Panc1 (cell line): ENCODE measurements at places on chromosomes 16 and 17. TPM values are rescaled to one million over a fixed set of nuclear protein-coding genes. Genes with fewer than 3 reads are reported as not detected.

HID1 gene
- total RNA-seq: 10.9 TPM

DNA sequence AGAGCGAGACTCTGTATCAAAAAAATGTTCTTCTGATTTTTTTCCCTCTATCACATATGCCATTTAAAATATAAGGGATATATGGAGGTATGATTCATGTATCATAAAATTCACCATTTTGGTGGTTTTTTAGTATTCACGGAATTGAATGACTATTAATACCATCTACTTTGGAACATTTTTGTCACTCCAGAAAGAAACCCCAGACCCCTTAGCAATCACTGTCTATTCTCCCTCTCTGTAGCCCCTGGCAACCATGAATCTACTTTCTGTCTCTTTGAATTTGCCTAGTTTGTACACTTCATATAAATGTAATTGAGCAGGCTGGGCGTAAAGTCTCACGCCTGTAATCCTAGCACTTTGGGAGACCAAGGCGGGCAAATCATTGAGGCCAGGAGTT is 75.9 kb downstream of the PRKCA start:
- no peak for DNase-seq

SLC25A10 gene
- 81.2 TPM for total RNA-seq

DNA sequence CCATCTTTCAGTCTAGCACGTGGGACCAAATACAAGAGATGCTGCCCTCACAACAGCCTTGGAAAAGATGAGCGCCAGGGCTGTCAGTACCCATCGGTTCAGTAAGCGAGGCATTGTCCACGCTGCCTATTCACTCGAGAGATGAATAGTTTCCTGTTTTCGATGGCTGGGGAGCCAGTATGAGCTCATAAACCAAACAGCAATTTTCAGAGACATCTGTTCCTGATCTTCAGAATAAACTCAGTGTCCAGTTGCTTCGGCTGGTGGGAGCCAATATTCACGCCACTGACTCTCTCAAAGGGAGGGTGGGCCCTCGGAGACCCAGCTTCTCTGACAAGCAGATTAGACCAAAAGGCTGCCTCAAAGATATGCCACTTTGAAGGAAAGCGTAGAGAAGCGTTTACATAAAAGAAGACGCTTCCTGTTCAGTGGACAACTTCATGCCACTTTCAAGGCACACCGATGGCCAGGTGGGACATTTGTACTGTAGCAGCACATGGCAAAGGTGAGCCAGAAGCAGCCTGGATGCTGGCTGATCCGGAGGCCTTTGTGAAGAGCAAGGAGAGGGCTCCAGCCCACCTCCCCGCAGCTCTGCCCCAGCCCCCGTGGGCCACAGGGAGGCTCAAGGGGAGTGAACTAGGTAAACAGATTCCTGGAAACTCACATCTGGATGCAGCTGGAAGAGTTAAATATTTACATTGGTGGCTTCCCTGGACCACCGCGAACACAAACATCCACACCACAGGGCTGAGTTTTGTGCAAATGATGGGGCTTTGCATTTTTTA is 6.0 kb downstream of the TIMM22 start:
- no peak for DNase-seq

- no peak for DNase-seq
Measured at GRCh38 chr17:49819651-49820050, 28.2 kb downstream of the TAC4 start.

- no peak for DNase-seq
Measured at GRCh38 chr16:24273508-24274182, 17.5 kb downstream of the CACNG3 start.

DNA sequence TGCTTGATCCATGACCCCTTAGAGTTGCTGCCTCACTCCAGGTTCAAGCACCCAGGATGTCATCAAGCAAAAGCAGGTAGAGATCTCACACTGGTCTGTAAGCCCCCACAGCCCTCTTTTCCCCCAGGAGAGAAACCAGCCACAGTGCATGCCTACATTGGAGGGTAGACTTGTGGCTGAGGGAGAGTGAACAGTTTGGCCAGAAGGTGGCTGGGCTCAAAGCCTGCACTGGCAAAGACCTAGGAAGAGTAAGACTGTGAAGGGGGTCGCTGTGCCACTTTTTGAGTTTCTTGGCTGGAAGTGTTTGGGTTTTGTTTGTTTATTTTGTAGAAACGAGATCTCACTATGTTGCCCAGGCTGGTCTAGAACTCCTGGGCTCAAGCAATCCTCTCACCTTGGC is 28.5 kb downstream of the HOXB1 start:
- DNase-seq: no peak

- no peak for DNase-seq
Measured at GRCh38 chr17:82239926-82240505, 11.2 kb downstream of the SLC16A3 start.
